AG10803 (cell line): ENCODE measurements at places on chromosomes 5 and 9.
A peak's percentile ranks its signal among the peaks of the same experiment; 100 is the strongest.

- peak; percentile 20 for DNase-seq
Measured at GRCh38 chr9:133403766-133404453, 13.9 kb downstream of the REXO4 start.

- no peak for DNase-seq
Measured at GRCh38 chr9:116596646-116597045, 90.5 kb upstream of the TRIM32 start.

- no peak for DNase-seq
Measured at GRCh38 chr9:123418052-123418430, 62.0 kb downstream of the CRB2 start.

DNA sequence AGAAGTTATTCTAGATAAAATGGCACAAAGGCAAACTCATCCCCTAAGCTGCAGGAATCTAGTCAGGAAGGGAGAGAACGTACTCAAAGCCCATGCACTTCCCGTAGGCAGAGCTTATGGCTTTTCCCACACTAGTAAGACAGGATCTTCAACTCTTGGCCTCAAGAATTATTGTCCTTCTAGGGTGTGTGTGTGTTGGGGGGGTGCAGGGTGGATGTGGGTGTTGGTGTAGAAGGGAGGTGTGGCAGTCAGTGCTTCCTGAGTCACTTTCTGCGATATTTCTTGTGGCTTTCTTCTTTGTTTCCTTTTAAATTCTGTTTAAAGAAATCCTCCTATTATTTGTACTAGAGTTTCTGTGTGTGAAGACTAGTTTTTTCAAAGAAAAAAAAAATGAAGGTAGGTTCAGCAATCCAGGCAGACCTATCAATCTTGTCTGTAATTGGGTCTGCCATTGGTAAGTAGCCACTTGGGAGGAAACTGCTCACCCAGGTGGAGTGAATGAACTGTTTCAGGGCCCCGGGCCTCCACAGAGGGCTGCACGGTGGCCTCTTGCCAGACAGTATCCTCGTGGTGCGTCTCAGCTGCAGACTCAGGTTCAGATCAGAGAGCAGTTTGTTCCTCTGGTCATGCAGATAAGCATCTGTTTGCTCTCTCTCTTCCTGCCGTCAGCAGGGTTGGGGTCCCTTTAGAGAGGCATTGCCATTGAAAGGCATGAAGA lies 131.9 kb downstream of the NPR3 start:
- no peak for DNase-seq

DNA sequence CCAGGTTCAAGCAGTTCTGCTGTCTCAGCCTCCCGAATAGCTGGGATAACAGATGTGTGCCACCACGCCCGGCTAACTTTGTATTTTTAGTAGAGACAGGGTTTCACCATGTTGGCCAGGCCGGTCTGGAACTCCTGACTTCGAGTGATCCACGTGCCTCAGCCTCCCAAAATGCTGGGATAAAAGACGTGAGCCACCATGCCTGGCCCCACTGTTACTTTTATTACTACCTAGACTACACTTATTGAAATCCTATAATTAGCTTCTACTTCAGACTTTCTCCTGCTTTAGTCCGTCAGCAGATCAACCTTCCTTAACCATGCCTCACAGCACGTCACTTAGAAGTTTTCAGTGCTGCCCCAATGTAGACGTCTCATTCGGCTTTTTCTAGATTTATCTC lies 8.2 kb downstream of the ZBTB43 start:
- no peak for DNase-seq

- no peak for DNase-seq
Measured at GRCh38 chr5:87898574-87898973, 370.1 kb downstream of the TMEM161B start.

GRCh38 chr5:76851728-76852369 lies 2.0 kb downstream of the S100Z start:
- DNase-seq, result no peak

GRCh38 chr9:123208626-123209174 lies 59.7 kb downstream of the STRBP start:
- DNase-seq, result no peak

- DNase-seq, result peak; percentile 41
Measured at GRCh38 chr5:33491941-33492340, 51.2 kb downstream of the TARS1 start.

DNA sequence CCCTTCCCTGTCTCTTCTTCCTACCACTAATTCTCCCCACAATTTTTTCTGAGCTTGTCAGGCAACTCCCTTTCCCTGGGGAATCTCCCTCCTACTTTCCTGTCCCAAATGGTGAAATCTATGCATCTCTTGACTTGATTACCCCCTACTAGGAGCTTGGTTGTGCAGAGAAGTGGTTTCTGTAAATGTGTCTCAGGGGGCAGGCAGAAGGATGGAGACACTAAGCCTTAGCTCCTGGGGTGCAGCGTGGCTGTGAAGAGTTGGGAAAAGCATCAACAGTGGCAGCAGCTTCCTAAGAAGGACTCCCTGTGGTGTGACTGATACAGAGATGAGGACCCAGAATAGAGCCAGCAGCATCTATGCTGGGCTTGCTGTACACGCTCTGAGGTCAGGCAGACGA lies 62.3 kb downstream of the NRG2 start:
- no peak for DNase-seq

DNA sequence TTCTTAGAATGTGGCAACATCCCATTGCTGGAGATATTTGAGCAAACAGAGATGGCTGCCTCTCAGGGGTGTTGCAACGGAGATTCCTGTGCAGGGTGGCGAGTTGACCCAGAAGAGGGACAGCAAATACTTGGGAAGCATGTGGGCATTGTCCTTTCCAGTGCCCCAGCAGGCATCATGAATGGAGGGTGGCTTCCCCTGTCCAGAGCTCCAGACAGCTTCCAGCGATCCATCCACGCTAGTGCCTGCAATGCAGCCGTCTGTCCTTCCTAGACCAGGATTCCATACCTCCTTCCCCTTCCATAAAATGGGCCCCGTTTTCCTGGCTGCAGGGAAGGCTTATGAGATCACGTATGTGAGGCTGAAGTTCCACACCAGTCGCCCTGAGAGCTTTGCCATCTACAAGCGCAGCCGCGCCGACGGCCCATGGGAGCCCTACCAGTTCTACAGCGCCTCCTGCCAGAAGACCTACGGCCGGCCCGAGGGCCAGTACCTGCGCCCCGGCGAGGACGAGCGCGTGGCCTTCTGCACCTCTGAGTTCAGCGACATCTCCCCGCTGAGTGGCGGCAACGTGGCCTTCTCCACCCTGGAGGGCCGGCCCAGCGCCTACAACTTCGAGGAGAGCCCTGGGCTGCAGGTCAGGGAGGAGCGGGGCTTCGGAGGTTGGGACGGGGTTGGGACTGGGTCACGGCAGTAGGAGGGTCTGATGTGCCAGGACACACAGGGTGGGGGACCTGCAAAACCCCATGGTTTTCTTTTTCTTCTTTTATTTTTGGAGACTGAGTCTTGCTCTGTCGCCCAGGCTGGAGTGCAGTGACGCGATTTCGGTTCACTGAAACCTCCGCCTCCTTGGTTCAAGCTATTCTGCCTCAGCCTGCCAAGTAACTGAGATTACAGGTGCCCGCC lies 17.2 kb downstream of the LAMC3 start:
- DNase-seq, result no peak

DNA sequence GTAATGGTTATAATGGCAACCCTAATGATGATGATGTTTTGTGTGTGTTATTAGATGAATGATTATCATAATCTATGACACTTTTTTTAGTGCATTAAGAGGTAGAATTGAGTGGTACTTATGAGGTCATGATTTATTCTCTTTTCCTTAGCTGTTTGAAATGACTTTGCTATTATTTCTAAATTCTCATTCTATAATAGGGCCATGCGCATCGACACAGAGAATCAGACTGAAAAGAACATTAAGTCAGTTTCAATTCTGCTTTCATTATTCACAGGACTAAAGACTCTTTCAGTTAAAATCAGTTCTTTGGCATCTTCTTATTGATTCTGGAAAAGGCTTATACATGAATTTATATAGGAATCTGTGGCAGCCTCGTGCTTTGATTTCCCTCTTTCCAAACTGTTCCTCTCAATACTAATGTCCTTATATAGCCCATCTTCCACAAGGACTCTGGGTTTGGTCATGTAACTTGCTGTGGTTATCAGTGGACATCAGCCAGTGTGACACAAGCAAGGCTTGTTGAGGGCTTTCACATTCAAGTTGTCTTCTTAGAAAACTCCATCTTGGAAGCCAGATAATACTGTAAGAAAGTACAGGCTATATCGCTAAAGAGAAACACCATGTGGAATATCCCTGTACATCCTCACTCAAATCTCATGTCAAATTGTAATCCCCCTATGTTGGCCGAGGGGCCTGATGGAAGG lies 140.3 kb upstream of the CHD1 start:
- DNase-seq, result no peak

DNA sequence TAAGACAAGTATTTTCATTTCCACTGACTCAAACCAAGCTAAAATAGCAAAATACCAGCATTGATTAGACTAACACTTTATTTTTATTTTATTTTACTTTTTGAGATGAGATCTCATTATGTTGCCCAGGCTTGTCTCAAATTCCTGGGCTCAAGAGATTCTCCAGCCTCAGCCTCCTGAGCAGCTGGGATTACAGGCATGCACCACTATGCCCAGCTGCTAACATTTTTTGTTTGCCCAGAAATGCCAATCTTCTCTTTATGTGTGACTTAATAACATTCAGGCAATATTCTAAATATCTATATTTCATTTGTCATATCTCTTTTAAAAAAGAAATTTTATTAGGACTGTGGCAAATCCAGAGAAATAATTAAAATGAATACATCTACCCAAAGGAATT lies 55.0 kb downstream of the OXCT1 start:
- DNase-seq, result no peak

DNA sequence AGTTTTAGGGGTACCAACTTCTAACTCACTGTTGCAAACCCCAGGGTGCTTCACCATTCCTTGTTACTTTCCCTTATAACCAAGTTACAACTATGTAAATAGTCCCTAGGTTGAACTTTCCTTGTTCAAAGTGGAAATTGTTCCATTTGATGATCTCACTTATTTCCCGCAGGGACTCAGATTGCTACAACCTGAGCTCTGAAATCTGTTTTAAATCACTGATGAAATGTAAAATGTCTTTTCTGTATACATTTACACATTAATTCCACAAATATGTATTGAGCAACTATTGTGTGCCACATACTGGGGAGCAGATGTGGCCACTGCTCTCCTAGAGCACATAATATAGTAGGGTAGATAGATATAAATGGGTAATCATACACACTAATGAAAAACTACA lies 69.1 kb upstream of the TARS1 start:
- DNase-seq, result peak; percentile 93

DNA sequence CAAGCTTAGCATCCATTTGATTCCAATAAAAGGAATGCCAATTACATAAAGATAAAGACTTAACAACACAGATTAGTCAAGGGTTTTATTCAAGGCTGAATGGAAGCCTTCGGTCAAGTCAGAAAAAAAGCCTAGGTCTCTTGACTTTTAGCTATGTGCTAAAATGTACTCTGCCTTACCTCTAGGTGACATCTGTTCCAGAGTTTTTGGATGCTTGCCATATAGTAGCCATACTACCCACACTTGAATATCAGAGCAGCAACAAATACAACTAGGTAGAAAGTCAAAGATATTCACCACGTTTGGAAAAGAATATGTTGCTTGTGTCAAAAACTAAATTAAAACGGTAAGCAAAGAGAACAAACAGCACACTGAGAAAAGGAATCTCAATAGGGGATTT lies 484.7 kb downstream of the ELAVL2 start:
- no peak for DNase-seq

DNA sequence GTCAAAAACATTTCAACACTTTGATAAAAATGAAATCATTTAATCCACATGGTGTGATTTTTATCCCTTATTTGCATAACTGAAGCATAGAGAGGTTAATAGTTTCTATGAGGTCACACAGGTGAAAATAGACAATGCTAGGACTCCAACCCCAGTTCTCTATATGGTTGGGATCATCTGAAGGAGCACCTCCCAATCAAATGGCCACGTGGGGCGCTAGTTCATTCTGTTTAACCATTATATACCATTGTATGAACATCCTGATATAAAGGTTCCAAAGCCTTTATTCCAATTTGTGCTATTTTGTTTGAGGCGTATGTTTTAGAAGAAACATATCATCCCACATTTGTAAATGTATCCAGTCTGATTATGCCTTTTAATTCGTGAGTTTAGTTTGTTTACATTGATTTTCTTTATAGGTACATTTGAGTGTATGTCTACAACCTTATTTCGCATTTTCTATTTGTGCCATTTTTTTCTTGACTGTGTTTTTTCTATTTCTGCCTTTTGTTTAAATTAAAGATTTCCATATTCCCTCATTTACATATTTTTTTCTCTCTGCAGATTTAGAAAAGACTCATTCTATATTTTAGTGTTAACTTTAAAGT lies 1092.0 kb downstream of the MAT2B start:
- DNase-seq, result no peak

- DNase-seq, result no peak
Measured at GRCh38 chr5:56388229-56388985, 155.3 kb upstream of the ANKRD55 start.

DNA sequence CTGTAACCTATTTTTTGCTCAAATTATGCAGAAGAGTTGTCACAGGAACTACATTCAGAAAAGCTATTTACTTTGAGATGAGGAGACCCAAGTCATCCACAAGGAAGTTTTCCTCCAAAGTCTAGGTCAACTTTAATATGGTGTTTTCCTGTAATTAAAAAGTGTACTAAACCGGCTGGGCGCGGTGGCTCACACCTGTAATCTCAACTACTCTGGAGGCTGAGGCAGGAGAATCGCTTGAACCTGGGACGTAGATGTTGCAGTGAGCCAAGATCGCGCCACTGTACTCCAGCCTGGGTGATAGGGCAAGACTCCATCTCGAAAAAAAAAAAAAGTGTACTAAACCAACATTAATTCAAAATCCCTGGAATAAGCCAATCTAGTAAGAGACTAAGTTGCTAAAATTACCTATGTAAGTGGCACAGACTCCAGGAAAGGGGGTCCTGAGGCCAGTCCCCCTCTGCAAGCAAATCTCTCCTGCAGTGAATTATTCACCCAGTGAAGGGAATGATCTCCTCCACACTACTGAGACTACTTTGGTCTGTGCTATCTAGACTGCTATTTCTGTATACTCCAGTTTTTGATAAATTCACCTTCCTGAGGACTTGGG lies 38.9 kb downstream of the FNBP1 start:
- DNase-seq, result no peak

DNA sequence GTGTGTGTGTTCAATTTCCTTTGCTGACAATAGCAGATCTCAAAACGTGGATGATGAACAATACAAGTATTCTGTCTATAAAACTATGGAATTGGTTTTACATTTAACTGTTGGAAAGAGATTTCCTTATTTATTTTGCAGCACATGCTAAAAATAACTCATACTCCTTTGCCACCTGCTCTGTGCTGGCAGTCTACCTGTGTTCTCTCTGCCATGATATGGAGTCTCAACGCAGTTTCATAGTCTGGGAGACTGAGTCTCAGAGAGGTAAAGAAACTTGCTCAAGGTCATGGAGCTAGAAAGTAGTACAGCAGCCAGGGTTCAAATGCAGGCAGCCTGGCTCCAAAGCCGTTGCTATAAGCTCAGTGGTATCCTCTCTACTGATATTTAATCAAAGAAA lies 466.0 kb upstream of the DAP start:
- no peak for DNase-seq
